ENCODE measurements at places on chromosomes 5 and 9.

- DNase-seq = peak; percentile 10
These were observed 580 bp downstream of the ERAP1 start for GRCh38 chr5:96807075-96807654.

- no peak for DNase-seq
These were observed 67.4 kb upstream of the HRH2 start for GRCh38 chr5:175590471-175590881.

DNA sequence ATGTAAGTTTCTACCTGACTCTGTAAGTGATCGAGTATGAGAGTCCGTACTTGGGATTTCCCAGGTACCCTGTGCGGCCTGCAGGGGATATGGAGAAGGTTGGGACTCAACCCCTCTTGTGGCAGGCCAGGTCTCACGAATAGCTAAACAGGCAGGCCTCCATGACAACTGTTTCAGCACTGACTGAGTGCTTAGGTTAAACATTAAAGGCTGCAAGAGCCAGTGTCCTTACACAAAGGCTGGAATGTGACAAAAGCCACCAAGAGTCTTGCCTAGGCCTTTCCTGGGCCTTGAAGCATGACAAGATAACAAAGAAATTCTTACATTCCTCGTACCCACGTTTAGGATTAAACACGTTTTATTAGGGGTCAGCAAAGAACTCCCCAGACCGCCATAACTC lies 58.6 kb downstream of the THBS4 start:
- no peak for DNase-seq

GRCh38 chr5:41637424-41637823 lies 127.0 kb upstream of the PLCXD3 start:
- DNase-seq = no peak

GRCh38 chr5:151798674-151799073 lies 26.9 kb downstream of the G3BP1 start:
- DNase-seq = no peak

GRCh38 chr5:31867219-31867618 lies 228.3 kb downstream of the PDZD2 start:
- DNase-seq = no peak

- no peak for DNase-seq
These were observed 66.0 kb upstream of the ORM1 start for GRCh38 chr9:114256827-114257328.

DNA sequence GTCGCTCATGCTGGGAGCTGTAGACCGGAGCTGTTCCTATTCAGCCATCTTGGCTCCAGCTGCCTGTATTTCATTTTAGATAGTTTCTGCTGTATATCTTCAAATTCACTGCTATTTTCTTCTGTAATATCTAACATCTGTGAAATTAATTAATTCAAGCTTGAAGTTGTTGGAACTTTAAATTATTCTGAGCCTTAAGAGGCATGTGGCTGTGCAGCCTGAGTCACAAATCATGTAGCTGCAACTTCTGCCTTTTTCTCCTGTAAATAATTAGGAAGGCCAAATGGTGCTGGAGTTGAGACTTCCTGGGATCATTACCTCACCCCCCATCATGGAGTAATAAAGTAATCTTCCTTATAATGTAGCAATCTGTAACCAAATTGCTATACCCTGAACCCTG lies 183.3 kb upstream of the PCSK5 start:
- DNase-seq = no peak

- no peak for DNase-seq
These were observed 26.6 kb downstream of the NR5A1 start for GRCh38 chr9:124480621-124480981.

DNA sequence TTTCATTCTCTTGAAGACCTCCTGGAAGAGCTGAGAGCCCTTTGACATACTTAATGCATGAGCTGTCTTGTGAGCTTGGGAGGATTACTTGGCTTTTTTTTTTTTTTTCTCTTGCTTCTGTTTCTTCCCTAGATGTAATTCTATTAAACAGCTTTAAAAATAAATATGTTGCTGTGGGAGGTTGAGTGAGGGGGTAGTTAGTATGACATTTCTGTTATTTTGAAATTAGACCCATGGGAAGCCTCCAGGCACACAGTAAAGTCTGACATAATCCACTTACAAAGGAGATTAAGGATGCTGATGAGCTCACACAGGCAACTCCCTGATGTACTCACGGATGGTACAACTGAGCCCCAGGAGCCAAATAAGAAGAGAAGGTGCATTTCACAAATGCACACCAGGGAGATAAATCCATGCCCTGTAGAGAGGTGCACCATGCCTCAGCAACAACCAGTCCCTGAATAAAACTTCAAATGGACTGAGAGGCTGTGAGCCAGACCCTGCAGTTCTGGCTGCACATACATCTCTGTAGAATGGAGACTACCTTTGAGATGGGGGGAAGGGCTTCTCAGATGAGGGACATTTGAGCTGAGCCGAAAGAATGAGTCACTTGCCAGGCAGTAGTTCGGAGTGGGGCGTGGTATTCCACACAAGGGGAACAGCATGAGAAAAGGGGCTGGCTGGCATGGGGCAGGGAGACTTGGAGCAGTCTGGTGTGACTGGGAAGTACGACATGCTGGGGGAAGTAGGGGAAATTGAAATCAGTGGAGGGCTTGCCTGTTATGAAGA lies 68.7 kb downstream of the ACTL7B start:
- no peak for DNase-seq

GRCh38 chr9:30293231-30293630 lies 2091.2 kb upstream of the ACO1 start:
- DNase-seq = no peak

DNA sequence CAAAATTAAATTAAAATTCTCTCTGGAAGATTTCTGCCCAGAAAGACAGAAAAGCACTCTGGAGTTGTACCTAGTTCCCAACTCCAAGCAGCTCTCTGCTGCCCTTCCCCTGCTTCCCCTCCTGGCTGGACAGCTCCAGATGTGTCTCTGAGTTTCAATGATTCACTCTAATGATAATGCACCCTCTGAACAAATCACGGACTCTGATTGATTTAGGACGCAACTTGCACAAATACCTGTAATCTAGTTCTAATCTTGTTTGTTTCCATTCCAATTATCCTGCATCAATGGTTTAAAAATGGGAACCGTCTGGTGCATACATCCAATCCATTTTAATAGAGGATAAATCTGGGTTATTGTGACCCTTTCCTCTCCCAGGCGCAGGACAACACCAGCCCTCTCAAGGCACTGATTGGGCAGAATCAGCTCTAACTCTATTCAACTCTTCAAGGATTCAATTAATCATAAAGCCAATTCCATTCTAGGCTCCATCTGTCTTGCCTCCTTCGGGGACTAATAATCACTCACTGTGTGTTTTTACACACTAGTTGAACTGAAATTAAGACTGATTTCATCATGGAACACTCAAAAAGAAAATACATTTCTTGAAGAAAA lies 111.2 kb upstream of the LRRTM2 start:
- no peak for DNase-seq

- no peak for DNase-seq
These were observed 30.2 kb downstream of the LHX2 start for GRCh38 chr9:124041817-124042116.

GRCh38 chr5:57176350-57176857 lies 2.5 kb downstream of the GPBP1 start:
- no peak for DNase-seq

DNA sequence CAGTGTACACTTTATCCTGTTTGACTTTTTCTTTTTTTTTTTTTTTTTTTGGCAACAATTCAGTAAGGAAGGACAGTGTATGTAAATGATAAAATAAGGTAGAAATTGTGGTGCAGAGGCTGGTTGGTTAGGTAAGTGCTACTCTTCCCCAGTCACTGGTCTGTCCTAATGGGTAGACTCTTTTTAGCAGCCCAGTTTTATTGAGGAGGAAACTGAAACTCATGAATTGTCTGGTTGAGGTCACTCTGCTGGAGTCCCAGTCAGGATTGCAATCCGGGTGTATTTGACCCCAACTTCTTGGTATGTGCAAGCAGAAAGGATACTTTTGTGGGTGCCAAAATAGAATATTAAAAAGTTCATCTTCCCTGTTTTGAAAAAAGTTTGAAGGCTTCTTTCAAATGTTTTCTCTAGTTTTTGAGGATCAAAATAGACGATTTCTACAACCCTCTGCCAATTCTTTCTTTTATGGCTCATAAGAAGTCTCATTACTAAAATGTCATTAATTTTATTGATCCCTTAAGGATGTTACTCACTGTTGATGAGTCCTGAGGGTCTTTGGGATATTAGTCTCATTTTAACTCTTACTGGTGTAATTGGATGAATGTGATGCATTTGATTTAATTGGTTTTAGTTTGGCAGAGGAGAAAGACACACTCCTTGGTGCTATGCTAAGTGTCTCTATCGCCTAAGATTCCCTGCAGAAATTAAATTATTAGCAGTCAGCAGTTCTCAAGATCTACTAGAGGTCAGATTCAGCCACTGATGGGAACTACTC lies 171.9 kb downstream of the KDM4C start:
- no peak for DNase-seq

GRCh38 chr9:37399336-37399735 lies 23.2 kb upstream of the GRHPR start:
- DNase-seq = no peak

DNA sequence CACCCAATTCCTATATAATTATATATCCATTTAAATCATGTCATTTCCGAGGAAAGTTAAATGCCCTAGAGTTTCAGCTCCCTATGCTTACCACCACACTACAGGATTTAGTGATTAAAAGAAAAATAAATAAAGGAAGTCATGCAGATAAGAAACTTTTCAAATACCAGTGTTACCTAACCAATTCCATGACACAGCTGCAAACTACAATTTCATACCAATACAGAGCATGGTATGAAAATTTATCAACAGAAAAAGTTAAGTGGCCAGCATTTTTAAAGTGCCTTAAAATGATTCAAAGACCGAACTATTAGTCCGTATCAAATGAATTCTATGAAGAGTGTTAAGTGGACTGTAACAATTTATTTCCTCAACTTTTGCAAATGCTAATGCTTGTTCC lies 35.9 kb downstream of the CEP120 start:
- no peak for DNase-seq

DNA sequence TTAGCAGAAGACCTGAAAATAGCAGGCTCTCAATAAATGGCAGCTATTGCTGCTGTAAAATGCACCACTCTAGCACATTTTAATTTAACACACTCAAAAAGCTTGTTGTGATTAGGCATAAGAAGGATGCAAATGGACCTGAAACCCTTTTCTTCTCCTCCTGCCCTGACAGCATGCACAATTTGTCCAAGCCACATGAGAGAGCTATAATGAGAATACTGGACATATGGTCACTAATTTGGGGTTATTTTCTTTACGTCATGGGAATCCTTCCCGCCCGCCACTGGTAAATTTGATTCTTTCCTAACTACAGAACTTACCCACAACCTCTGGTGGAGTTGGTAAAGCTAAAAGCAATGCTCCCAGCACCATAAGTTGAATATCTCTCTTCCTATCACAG lies 62.1 kb downstream of the TRIM32 start:
- DNase-seq = no peak

DNA sequence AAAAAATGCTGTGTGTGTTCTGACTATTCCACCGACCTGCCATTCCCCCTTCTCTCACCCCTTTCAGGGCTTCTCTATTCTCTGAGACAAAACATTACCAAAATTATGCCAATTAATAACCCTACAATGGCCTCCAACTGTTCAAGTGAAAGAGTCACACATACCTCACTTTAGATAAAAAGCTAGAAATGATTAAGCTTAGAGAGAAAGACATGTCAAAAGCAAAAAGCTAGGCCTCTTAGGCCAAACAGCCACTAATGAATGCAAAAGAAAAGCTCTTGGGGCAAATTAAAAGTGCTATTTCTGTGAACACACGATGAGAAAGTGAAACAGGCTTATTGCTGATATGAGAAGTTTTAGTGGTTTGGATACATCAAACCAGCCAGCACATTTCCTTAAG lies 279.6 kb upstream of the GRAMD2B start:
- DNase-seq = no peak

- DNase-seq = no peak
These were observed 14.4 kb downstream of the SLC12A7 start for GRCh38 chr5:1097381-1097987.

All from esophagus squamous epithelium (tissue), 5 donors.